ENCODE measurements at places on chromosomes 5 and 9.

- no peak for DNase-seq
Observed at GRCh38 chr5:10290438-10290837, 17.3 kb downstream of the CMBL start.

- DNase-seq = no peak
Observed at GRCh38 chr9:12958708-12959107, 183.9 kb downstream of the LURAP1L start.

GRCh38 chr5:68920888-68921287 is 172.9 kb upstream of the SLC30A5 start:
- DNase-seq = no peak

- no peak for DNase-seq
Observed at GRCh38 chr5:1352231-1353219, 7.6 kb upstream of the CLPTM1L start.

- no peak for DNase-seq
Observed at GRCh38 chr9:85030316-85030715, 360.8 kb downstream of the NTRK2 start.
